ELF-1 (cell line): ENCODE measurements at places on chromosomes 4 and X.

- DNase-seq = no peak
These were observed 225.1 kb upstream of the ITM2A start for GRCh38 chrX:79592259-79592658.

GRCh38 chrX:18709833-18710232 lies 2.4 kb downstream of the PPEF1 start:
- no peak for DNase-seq

DNA sequence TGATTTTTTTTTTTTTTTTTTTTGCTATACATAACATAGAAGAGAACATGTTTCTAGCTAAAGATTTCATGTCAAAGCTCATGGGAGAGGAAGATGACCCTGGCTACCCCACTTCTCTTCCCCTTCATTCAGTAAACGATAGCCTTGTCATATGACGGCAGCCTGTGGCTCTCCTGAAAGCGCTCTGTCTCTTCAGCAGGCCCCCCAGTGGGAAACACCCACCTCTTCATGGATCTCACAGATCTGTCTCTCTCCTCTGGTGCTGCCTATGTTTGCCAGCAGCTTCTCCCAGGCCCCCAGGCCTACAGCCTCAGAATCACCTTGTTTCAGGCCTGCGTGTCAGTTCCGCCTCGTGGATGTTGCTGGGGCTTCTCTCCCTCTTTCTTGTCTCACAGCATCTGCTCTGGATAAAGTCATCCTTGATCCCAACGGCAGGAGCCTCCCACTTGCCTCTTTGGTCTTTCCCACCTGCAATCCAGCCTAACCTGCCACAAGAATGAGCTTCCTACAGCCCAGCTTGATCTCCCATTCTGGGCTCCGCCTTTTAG lies 34.6 kb downstream of the RHOH start:
- DNase-seq = no peak

DNA sequence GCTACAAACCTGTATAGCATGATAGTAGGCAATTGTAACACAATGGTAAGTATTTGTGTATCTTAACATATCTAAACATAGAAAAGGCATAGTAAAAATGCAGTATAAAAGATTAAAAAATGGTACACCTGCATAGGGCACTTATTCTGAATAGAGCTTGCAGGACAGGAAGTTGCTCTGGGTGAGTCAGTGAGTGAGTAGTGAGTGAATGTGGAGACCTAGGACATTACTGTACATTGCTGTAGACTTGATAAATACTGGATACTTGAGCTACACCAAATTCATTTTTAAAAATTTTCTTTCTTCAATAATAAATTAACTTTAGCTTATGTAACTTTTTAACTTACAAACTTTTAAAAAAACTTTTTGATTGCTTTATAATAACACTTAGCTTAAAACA lies 68.2 kb upstream of the MAML3 start:
- no peak for DNase-seq

- no peak for DNase-seq
These were observed 78.6 kb upstream of the RAPGEF2 start for GRCh38 chr4:159024266-159024665.
